NCI-H146 (cell line): ENCODE measurements at places on chromosomes 5 and 9.
A peak's percentile ranks its signal among the peaks of the same experiment; 100 is the strongest.

DNA sequence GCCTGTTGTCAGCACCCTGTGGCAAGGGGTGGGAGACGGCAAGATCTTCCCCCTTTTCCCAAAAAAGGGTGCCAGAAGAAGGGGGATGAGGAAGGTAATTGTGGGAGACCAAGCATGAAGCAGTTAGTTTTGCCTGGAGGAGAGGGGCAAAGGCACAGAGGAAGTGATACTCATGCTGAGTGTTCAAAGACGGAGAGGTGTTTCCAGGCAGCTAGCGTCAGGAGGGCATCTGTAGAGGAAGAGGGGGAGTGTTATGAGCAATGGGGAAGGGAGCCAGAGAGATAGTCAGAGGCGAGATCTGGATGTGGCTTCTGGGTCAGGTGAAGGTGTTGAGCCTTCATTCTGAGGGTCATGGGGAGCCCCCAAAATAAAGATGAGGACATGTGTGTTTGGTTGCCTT, 26.9 kb upstream of the ADAM19 start:
- DNase-seq, result no peak

- no peak for DNase-seq
Observed at GRCh38 chr5:8383616-8384015, 514.7 kb downstream of the MTRR start.

DNA sequence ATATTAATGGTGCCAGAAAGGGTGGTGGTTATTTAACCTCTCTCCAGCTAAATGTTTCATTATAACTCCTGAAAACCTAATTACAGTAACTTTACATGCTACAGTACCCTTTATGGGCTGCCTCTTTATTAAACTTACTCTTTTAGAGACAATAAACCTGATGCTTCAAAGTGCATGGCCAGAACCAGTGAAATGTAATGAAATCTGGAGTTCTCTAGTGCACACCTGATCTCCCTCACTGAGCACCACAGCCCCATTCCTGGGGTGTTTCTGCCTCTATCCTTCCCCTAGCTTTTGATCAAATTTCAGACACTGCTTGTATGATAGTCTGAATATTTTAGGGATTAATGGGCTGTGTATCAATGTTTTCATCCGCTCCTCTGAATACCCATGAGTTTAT, 306.5 kb upstream of the WWC1 start:
- no peak for DNase-seq

DNA sequence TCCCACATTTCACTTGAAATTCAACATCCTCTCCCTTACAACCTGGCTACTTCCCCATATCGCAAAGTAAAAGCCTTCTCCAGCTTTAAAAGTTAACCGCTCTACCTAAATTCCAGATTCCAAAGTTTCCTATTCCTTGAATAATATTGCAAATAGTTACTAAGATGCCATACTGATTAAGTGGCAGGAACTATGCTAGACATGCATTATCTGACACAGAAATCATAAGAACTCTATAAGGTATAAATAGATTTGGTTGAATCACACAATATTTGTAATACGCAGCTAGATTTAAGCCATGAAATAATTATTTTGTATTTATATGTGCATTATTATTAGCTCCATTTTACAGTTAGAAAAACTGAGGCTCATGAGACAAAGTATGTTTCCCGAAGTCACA, 92.8 kb downstream of the NFIB start:
- DNase-seq, result no peak

GRCh38 chr5:76177978-76178377, 94.8 kb downstream of the SV2C start:
- no peak for DNase-seq

- peak; percentile 45 for DNase-seq
Observed at GRCh38 chr9:133387680-133388079, 11.5 kb downstream of the STKLD1 start.

GRCh38 chr5:122921826-122922225, 76.4 kb downstream of the SNX24 start:
- no peak for DNase-seq

DNA sequence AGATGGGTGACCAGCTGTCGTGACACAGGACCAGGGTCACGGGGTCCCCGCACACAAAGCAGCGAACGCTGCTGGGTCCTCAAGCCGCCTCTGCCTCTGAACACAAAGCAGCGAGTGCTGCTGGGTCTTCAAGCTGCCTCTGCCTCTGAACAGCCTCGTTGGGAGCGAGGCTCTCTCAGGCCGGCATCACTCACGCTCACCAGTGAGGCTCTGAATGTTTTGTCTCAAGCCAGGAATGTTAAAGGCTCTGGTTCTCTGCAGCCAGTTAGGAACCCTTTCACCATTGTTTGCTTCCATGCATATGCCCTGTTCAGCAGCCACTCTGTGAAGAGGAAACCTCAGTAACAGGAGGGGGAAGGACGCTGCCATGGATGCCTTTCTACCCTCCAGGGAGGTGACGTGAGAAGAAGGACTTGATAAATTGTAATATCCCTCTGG, 82.7 kb upstream of the TAF11L2 start:
- peak; percentile 67 for DNase-seq

GRCh38 chr9:89576404-89576839, 28.4 kb upstream of the GADD45G start:
- DNase-seq, result peak; percentile 6

DNA sequence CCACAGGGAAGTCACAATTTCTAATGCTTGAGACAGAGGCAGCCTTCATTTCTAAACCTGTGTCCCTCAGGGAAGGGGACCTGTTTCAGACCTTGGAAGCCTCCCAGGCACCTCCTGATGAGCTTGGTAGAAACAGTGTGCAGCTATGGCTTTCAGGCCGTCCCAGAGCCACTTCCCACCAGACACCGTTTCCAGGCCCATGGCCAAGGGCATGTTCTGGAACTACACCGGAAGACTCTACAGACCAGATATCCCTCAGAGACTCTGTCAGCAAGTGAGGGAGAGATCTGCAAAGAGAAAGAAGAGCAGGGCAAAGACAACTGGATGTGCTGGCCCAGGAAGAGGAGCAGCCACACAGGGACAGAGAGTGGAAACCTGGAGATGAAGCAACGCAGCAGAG, 82.2 kb upstream of the HSPA9 start:
- DNase-seq, result no peak

DNA sequence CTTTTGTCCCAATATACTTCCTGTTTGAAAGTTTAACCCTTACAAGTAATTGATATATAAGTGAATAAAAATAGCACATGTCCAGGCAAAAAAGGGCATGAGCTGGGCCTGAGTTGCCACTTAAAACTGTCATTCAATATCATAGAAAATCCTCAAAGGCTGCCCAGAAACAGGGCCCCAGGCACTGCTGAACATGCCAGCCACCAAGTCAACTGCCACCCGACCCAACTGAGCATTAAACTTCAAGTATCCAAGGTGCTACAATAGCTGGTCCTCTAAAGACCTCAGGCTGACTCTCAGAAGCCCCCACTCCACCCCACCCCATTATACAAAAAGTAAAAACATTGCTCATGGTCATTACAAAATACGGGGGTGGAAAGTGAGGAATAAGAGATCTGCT, 83.7 kb downstream of the CEMIP2 start:
- no peak for DNase-seq

DNA sequence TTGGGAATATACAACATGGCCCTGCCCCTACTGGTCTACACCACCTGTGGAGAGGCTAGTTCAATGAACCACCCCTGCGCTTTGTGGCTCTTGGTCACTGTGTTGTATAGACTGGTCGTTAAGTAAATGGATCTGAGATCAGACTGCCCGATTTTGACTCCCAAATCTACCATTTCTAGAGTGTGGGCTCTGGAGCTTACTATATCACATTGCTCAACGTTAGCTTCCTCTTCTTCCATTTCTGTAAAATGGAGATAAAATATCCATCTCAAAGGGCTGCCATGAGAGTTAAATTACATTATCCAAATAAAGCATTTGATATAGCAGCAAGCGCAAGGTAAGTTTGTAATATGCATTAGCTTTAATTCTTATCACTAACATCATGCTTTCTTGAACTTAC, 52.7 kb upstream of the IFNK start:
- DNase-seq, result no peak

DNA sequence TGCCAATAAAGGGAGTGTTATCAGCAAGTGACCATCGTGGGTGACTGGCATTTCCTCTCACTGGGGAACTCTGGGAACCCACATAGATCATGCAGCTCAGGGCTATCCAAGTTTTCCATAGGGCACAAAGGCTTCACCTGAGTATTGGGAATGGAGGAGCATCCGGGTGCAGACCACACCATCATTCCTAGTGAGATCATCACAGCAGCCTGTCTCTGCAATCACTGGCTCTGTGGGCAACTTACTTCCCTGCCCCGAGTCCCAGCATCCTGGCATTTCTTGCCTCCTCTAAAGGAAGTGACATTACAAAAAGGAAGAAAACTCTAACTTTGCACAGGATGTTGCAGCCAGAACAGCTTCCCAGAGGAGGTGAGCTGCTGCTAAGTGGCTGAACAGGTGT, 80.6 kb upstream of the SHB start:
- no peak for DNase-seq

DNA sequence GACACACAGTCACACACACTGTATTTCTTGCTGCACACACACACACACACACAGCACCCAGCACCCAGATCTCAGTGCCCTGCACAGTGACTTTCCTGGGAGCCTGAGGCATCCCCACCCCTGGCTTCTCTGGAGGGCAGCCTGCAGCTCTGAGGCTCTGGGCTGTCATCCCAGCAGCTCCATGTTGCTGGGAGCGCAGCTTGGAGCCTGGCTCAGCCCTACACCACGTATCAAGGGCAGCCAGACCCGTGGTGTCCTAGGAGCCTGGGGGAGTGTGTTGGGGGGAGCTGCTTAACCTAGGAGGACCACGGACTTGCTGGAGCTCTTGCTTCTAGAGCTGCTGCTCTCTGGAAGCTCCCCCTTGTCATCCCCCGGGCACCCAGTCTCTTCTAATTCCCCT, 5.2 kb downstream of the IER5L start:
- no peak for DNase-seq

- no peak for DNase-seq
Observed at GRCh38 chr5:39500551-39501175, 75.9 kb upstream of the DAB2 start.

DNA sequence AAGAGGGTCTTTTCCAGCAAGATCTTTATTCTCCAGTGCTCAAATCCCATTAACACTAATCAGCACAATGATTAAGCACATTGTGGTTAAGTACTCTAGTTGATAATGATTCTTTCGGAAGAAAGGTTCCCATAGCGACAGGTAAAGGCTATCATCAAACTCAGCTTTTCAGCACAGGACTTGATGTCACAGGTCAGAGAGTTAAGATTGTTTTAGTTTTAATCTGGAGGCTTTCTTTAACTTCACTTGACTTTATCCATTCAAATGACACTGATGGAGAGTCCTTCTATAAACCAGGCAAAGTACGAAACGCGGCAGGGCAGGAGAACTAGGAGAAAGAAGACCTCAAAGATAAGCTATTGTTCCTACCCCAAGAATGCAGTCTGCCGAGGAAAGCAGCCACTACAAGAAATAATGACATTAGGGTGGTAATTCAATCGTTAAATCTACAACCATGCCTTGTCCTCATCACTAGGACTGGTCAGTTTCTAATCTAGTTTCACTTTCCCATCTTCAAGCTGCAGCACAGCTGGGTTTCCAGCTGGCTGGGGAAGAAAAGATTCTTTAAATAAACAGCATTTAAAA, 4.6 kb downstream of the NRG2 start:
- DNase-seq, result peak; percentile 1

DNA sequence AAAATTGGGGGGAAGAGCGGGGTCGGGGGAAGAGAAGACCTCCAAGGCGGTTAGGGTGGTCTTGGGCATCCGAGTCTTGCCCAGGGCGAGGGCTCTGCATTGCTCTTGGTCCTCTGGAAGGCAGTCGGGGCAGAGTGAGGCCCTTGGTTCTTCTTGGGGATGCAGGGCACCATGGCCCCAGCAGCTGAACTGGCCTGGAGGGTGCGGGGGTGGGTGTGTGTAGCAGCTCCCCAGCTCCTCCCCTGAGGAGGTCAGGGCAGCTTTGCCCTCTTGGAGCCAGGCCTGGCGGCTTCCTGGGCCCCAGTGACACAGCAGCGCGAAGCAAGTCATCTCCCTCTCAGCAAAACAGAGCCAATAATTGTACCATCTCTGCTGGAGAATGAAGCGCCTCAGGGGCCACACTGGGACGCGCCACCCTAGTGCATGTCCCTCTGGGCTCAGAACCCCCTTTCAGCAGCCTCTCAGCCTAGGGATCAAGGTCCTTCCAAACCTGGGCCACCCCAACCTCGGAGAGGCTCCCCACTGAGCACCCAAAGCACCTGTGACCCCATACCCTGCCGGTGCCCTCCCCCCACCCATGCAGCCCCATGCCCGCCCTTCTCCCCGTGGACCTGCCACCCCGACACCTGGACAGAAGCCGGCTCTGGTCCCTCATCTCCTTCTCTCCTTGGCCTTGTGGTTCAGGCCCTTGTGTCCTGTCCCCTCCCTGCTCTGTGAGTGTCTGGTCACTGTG, 10.4 kb upstream of the RXRA start:
- no peak for DNase-seq

DNA sequence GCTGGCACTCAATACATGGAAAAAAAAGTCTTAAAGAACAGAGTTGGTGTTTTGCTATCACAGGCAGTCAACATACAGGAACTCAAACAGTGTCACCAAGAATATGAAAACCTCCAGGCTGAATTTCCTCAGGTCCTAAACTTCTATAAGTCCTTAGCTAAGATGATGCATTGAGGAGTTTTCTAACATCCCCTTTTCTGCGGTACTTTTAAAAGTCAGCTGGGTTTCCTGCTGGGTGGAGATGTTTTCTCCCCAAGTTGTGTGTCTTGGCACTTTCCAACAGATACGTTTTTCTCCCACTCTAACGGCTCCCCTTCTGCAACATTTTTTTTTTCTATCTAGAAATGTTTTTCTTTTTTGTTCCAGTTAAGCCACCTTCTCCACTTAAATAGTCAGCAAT, 244.8 kb upstream of the HAPLN1 start:
- DNase-seq, result no peak

GRCh38 chr5:67673180-67673579, 476.6 kb upstream of the CD180 start:
- DNase-seq, result no peak

DNA sequence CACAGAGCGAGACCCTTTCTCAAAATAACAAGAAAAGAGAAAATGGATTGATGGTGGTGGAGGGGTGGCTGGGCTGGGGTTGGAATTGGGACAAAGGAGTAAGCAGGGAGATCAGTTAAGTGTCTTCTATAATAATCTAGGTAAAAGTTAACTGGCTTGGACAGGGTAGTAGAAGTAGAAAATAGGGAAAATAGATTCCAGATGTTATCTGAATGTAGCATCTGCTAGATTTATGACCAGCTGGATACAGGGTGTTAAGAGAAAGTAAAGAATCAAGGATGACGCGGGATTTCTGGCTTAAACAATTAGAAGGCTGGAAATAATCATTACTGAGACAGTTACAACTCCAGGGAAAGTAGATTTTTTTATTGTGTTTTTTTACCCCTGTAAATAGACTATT, 13.0 kb downstream of the PPP6C start:
- no peak for DNase-seq

- DNase-seq, result no peak
Observed at GRCh38 chr5:121350181-121350930, 501.3 kb upstream of the FTMT start.

GRCh38 chr5:35754481-35754880, 102.2 kb upstream of the IL7R start:
- no peak for DNase-seq

GRCh38 chr5:79193643-79194042, 42.3 kb upstream of the JMY start:
- DNase-seq, result peak; percentile 25
